ENCODE measurements at places on chromosomes 1 and 21. TPM values are rescaled to one million over a fixed set of nuclear protein-coding genes. Genes with fewer than 3 reads are reported as not detected.

Gene TP73
- total RNA-seq: 8.1 TPM

Gene IQGAP3
- 7.4 TPM for total RNA-seq

Gene SYT2
- total RNA-seq: not detected

Gene WNT9A
- total RNA-seq: 2.4 TPM

Gene PRRX1
- total RNA-seq: 16.4 TPM

Gene BLACAT1
- total RNA-seq: 2.3 TPM

Gene TPTE
- not detected for total RNA-seq

Gene CD244
- 0.94 TPM for total RNA-seq

Gene TTF2
- 14.4 TPM for total RNA-seq

Gene C8B
- total RNA-seq: not detected

Gene NMNAT2
- total RNA-seq: 0.26 TPM

Gene SORT1
- 69.6 TPM for total RNA-seq

Gene PAPPA2
- not detected for total RNA-seq

Gene ARHGEF11
- total RNA-seq: 22.5 TPM
